ENCODE measurements at places on chromosomes 5 and 9.
A peak's percentile ranks its signal among the peaks of the same experiment; 100 is the strongest.

DNA sequence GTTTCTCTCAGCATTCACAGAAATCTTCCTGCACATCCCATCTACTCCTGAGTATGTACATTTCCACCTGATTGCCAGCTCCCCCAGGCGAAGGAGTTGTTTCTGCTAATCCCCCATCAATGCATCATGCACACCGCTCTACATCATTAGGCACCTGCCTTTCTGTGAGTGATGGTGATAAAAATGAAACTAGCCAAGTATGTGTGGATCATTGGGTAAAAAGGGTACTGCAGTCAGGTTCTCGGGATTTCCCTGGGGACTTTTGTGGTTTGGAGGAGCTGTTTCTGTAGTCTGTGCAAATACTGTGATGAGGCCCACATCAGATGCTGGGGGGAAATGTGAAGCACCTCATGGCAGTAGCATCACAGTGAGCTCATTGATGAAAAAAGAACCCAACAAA, 30.4 kb downstream of the CAMK4 start:
- no peaks in the 10 kb centered on the region for H3K27me3 ChIP-seq
- H3K36me3 ChIP-seq, result peaks cover 55% of the 10 kb centered on the region
- H3K4me1 ChIP-seq, result peaks cover 70% of the 10 kb centered on the region
- peak; percentile 41 for DNase-seq
- H3K4me3 ChIP-seq, result peak overlapping the region; percentile 35
- H3K27ac ChIP-seq, result peak overlapping the region; percentile 97

DNA sequence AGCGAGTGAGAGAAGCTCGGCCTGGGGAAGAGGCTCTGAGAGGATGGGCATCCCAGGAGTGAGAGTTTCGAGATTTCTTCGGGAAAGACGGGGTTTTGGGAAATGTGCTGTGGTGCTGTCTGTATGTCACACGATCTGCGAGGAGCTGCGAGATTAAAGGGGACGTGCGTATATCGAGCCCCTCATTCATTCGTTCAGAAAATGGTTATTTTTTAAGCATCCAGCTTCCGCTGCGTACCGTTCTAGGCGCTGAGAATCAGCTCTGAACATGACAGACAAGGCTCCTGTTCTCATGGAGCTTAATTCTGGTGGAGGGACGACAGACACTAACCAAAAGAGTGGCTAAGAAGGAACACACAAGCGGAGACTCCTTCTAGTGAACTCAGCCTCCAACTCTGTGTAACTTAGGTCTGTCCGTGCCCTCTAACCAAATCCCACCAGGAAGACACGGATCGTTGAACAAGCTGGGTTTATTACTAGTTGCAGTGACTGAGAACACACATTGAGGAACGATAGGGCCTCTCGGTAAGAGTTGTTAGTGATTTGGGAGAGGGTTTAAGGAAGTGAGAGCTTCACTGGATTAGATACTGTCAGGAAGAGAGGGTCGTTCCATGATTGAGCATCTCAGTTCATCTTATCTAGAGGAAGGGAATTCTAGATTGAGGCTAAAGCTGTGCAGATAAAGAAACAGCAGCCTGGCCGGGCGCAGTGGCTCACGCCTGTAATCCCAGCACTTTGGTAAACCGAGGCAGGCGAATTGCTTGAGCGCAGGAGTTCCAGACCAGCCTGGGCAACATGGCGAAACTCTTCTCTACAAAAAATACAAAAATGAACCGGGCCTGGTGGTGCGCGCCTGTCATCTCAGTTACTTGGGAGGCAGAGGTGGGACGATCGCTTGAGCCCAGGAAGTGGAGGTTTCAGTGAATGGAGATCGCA, 1.0 kb upstream of the FBXW11 start:
- DNase-seq, result no peak
- no peaks in the 10 kb centered on the region for H3K27me3 ChIP-seq
- peak overlapping the region; percentile 94 for H3K4me3 ChIP-seq
- H3K4me1 ChIP-seq, result peaks cover 47% of the 10 kb centered on the region
- peak overlapping the region; percentile 96 for H3K27ac ChIP-seq

GRCh38 chr9:125507226-125507625, 199.8 kb downstream of the MAPKAP1 start:
- H3K27ac ChIP-seq, result no peak overlapping the region
- H3K4me3 ChIP-seq, result no peak overlapping the region
- DNase-seq, result no peak
- no peaks in the 10 kb centered on the region for H3K27me3 ChIP-seq
- peaks cover 9% of the 10 kb centered on the region for H3K36me3 ChIP-seq

DNA sequence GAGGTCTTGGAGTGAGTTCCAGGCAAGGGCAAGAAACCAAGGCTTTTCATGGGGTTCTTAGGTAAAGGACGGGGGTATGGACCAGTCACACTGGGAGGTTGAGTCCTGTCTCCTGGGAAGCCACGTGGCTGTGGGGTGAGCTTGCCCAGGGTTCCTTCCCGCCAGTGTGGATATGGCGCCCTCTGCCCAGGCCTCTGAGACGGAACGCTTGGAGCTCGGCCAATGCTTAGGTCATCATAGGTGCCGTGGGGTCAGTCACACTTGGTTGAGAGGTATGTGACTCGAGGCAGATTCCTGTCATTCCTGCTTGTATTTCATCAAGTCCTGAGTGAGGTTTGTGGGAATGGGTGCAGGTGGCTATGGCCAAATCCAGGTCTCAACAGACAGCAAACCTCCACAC, 46.2 kb downstream of the TENT4A start:
- no peaks in the 10 kb centered on the region for H3K4me1 ChIP-seq
- DNase-seq, result no peak
- H3K4me3 ChIP-seq, result no peak overlapping the region
- no peaks in the 10 kb centered on the region for H3K27me3 ChIP-seq

DNA sequence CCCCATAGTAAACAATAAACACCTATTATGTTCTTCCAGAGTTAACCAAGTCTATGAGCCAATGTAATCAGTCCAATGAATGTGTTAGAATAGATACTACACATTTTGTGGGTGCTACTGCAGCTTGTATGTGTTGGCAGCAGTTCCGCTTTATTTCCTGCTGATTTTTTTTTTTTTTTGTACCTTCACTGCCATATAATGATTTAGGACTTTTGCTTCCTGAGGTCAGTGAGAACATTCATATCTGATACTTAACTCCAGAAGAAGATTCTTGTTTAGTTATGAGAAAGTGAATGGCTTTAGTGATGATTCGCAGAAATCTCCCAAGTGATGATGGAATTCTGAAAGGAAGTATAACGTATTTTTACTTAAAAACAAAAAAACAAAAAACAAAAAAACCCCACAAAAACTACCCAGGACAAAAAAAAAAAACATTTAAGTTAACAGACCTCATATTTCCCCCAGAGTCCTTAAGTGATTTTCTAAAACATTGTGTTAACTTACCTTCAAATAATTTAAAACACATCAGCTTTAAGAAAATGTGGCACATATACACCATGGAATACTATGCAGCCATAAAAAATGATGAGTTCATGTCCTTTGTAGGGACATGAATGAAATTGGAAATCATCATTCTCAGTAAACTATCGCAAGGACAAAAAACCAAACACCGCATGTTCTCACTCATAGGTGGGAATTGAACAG, 24.7 kb upstream of the LMNB1 start:
- peaks cover 3% of the 10 kb centered on the region for H3K36me3 ChIP-seq
- DNase-seq, result no peak
- H3K4me1 ChIP-seq, result peaks cover 28% of the 10 kb centered on the region
- no peaks in the 10 kb centered on the region for H3K27me3 ChIP-seq

DNA sequence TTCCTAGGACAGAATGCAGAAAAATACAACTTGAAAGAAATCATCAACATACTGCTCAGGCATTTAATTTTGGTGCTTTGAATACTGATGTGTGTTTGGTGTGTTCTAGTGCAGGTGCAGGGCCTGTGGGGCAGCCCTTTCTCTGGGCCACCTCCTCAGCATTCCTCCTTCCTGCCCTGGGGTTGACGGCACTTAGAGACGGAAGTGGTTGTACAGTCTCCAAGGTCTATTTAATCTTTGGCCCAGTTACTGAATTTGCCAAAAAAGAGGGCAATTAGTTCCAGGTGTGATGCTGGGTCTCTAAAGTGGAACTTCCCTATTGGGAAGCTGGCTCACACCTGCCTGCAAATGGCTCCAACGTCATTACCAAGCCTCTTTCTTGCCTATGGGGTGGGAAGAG, 269.0 kb downstream of the SH3GL2 start:
- H3K4me1 ChIP-seq, result no peaks in the 10 kb centered on the region
- H3K4me3 ChIP-seq, result no peak overlapping the region
- no peaks in the 10 kb centered on the region for H3K36me3 ChIP-seq

- no peak overlapping the region for H3K27ac ChIP-seq
- DNase-seq, result no peak
- H3K4me3 ChIP-seq, result no peak overlapping the region
- no peaks in the 10 kb centered on the region for H3K27me3 ChIP-seq
- no peaks in the 10 kb centered on the region for H3K36me3 ChIP-seq
Measured at GRCh38 chr5:148372166-148372725, 11.5 kb upstream of the FBXO38 start.

GRCh38 chr9:112050544-112051475, 124.3 kb downstream of the SUSD1 start:
- peaks cover 7% of the 10 kb centered on the region for H3K4me1 ChIP-seq
- H3K27me3 ChIP-seq, result peaks cover 3% of the 10 kb centered on the region
- no peak overlapping the region for H3K27ac ChIP-seq
- no peak for DNase-seq

Data from activated T-helper 2 cell treated with anti-CD3 and anti-CD28 coated beads, Interferon-gamma antibody, Interleukin-2, Interleukin-4, amounts not matched to agents 10 μg/mL and 5 μg/mL and 100 μg/mL, durations not matched to agents 14 hours and 24 hours and 36 hours (primary cell).